ENCODE measurements at places on chromosomes 5 and 9. TPM values are rescaled to one million over a fixed set of nuclear protein-coding genes. Genes with fewer than 3 reads are reported as not detected.
A peak's percentile ranks its signal among the peaks of the same experiment; 100 is the strongest.

The BRIX1 gene
- 90.4 TPM for total RNA-seq

The C9orf43 gene
- 0.20 TPM for total RNA-seq

The RASEF gene
- 0.14 TPM for total RNA-seq

The F12 gene
- total RNA-seq: 8.5 TPM

The GNAQ gene
- total RNA-seq: 12.0 TPM

The HRH2 gene
- total RNA-seq: 4.1 TPM

The GABBR2 gene
- 1.9 TPM for total RNA-seq

The TNFSF8 gene
- not detected for total RNA-seq

The AMBP gene
- 0.30 TPM for total RNA-seq

DNA sequence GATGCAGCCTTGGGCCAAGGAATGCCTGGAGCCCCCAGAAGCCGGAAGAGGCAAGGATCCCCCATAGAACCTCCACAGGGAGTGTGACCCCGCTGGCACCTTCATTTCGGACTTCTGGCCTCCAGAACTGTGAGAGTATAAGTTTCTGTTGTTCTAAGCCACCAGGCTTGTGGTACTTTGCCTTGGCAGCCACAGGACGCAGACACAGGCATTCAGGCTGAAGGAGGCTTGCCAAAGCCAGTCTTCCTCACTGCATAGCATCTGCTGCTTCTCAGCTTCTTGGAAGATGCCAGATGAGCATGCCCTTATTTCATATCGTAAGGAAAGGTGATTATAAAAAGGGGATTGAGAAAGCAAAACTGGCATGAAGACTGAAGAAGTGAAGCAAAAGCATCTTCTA lies 61.1 kb upstream of the TAS2R1 start:
- DNase-seq: no peak

GRCh38 chr9:86943201-86944113 lies 3.8 kb downstream of the GAS1 start:
- no peak for DNase-seq

- no peak for DNase-seq
Measured at GRCh38 chr5:178201927-178202235, 2.5 kb upstream of the HNRNPAB start.

GRCh38 chr9:135976944-135977343 lies 15.8 kb upstream of the UBAC1 start:
- DNase-seq: no peak

- DNase-seq: no peak
Measured at GRCh38 chr5:115450741-115451140, 93.8 kb downstream of the FEM1C start.

- DNase-seq: no peak
Measured at GRCh38 chr9:122897969-122898368, 7.2 kb downstream of the RC3H2 start.

DNA sequence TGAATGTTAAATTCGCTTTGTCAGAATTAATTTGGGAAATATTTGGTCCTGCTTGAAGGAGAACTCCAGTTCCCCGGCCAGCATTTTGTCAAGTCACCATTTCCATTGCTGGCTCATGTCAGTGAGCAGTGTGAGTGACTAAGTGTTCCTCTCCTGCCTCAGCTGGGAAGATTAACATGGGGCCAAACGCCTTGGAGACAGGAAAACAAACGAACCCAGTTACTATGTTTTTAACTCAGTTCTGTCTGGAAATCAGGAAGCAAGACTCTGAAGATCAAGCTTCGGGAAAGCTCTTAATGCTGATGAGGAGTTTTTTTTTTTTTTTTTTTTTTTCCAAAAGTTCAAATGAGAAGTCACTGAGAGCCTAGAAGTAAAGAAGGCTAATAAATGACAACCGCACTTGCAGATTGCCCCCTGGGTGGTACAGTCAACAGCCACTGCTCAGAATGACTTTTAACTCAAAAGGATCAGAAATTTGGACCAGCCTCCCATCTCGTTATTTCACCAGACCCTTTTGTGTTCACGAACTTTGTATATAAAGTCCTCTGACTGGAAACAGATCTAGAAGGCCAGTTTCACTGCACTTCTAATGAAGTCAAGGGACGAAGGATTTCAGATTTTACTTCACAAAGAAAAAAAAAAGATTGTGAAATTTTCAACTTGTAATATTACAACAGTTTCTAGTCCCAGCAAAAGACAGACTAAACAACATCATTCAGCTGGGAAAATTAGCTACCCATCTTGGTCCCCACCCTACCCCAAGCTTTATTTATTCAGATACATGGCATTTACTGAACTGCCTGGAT lies 121.3 kb downstream of the LHFPL2 start:
- peak; percentile 92 for DNase-seq

DNA sequence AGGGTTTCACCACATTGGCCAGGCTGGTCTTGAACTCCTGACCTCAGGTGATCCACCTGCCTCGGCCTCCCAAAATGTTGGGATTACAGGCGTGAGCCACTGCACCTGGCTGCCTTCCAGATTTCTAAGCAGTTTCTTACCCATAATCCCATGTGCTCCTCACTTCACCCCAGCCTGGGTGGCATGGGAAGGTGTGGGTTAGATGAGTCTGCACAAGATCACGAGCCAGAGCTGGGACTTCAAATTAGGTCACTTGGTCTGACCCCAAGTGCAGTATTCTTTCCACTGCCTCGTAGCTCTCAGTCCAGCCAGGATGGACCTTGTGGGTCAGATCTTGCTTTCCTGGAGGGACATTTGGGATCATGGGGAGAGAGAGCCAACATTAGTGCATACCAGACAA lies 37.5 kb upstream of the STRBP start:
- DNase-seq: no peak

DNA sequence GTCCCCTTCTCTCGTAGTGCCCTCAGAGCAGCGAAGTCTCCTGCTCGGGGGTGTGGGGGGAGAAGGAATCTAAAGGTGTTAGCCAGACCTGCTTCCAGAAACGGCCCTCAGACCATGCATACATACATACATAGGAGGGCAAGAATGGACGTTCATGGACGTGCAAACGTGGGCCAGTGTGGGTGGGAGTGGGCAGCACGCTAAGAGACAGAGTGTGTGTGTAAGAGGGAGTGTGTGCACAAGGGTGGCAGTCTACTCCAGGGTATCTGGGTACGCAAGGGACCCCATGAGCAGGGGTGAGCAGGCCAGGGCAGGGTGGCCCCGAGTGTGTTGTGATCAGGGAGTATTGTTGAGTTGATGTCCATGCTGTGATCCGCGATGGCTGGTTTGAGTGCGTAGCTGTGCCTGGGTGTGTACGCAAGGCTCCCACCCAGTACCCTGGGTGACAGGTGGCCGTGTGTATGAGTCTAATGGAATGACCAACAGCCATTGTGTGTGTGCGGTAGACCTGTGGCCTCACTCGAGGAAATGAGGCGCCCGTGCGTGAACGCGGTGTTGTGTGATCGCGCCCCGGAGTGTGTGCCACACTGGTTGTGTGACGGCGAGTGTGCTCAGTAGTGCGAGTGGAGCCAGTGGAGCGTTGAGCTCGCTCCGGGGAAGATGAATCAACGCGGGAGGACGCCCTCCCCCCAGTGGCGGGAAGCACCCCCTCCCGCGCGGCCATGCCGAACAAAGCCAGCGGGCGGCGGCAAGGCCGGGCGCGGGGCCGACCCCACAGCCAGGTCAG lies 826 bp downstream of the GPRIN1 start:
- no peak for DNase-seq

DNA sequence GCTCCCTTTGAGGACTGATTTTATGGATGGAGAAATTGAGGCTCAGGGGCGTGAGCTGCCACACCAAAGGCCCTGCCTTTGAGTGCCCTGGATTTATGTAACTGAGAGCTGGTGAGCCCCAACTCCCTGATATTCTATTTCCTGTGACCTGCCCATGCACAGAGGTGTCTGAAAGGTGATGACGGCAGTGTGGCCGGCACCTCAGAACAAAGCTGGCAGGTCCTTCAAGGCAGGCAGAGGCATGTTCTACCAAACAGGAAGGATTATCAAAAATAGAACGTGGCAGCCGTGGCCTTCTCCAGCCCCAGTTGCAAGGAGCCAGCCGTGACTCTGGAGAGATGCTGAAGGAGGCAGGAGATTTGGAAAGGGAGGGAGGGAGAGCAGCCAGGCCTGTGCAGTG lies 36.2 kb downstream of the INSYN2B start:
- DNase-seq: no peak

GRCh38 chr9:21523021-21524014 lies 41.2 kb upstream of the IFNE start:
- DNase-seq: no peak

GRCh38 chr5:19042106-19042505 lies 945.9 kb downstream of the CDH18 start:
- DNase-seq: no peak

DNA sequence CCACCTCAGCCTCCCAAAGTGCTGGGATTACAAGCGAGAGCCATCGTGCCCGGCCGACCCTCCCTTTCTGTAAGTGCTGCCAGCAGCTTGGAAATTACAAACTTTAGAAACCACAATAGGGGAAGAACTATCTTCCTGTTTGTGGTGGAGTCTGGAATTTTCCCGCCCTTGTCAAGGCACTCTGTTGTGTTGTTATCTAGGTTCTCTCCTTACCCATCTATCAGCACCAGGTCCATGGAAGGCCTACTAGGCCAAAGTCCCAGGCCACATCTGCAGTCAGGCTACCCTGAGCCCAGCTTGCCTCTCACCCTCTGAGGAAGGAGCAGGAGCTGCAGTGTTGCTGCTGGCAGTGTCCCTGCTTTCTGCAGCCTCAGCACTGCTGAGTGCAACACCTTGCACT lies 214.9 kb downstream of the MCTP1 start:
- peak; percentile 12 for DNase-seq

GRCh38 chr5:176675676-176676360 lies 28.5 kb downstream of the TSPAN17 start:
- DNase-seq: peak; percentile 44

DNA sequence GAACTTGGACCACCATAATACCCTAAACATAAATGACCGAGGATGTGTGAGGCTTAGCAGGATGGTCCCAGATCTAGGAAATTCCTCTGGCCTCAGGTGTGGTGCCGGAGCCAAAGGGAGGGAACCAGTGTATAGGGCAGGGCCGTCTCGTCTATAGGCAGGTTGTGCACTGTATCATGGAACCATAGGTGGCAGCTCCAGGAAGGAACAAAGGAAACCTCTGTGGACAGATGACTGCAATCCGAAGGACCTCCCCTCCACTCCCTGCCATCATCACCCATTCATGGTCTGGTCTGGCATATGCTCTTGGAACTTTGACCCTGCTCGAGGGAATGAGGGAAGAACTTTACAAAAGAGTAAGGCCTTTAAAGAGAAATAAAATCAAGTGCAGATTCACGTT lies 2.9 kb upstream of the MACIR start:
- DNase-seq: no peak

GRCh38 chr5:177557041-177557647 lies 2.8 kb upstream of the FAM193B start:
- DNase-seq: peak; percentile 43

DNA sequence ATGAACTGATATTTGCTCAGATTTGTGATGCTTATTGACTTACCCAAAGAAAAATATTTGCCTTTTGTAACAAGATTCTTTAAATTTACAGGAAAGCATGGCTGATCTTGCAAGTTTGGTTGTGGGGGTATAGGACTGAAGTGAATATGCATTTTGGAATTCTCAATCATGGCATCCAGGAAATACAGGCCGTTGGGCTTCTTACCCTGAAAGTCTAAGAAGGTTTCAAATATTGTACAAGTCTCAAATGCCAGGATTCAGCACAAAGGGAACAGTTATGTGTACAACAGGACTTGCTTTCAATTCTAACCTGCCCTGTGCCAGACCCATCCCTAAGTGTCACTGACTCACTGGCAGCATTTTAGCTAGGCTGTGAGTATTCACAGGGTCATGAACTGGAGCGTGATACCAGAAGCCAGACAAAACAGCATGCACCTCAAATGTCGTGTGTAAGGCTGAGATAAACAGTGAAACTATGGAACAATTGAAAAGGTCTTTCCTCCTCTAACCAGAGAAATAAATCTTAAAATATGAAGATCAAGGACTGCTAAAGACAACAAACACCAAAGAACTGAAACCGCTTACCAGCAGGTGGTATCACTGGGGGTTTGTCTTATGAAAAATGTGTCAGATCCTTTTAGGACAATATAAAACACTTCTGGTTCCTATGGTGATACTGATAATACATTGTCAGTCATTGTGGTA lies 168.6 kb upstream of the RGMB start:
- DNase-seq: no peak

- DNase-seq: no peak
Measured at GRCh38 chr9:87109851-87110250, 162.5 kb upstream of the GAS1 start.

DNA sequence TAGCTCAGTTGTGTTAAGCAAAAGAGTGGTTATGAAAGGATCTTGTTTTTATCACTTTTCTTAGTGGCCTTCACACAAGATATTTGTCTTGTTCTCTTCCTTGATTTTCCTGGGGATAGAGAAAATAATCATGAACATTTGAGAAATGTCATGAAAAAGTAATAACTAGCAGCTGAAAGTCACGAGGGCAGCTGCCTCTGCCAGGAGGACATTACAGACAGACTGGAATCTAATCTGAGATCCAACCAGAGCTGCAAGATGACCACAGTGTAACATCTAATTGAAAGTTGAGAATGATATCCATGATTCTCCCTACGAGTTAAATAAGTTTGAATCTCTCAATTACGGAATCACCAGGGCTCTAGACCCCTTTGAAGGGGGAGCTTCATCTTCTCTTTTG lies 274.9 kb downstream of the ARHGAP26 start:
- DNase-seq: no peak

DNA sequence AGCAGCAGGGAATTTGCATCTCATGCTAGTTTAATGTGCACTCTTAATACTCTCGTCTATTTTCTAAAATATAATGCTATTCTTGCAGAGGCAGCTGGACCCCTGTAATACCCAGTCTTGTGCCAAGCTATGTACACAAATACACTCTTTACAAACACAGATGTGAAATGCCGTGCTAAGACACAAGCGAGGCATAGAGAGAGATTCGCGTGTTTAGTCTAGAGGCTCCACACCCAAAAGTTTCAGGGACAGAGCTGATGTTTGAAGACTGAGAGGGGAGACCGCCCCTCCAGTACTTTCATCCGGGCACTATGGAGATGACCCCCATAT lies 1.2 kb downstream of the DPYSL3 start:
- no peak for DNase-seq

GRCh38 chr5:104952876-104953275 lies 1390.3 kb upstream of the NUDT12 start:
- DNase-seq: no peak

- DNase-seq: peak; percentile 99
Measured at GRCh38 chr5:10555277-10555684, 8.6 kb upstream of the ANKRD33B start.

GRCh38 chr9:96654450-96655197 lies 493 bp downstream of the PRXL2C start:
- peak; percentile 69 for DNase-seq

- no peak for DNase-seq
Measured at GRCh38 chr5:14341571-14342230, 198.6 kb downstream of the TRIO start.

- DNase-seq: no peak
Measured at GRCh38 chr5:171826132-171826531, 40.5 kb downstream of the SMIM23 start.

- DNase-seq: no peak
Measured at GRCh38 chr9:130320723-130321481, 55.3 kb downstream of the HMCN2 start.

- no peak for DNase-seq
Measured at GRCh38 chr9:92723299-92723625, 41.4 kb downstream of the BICD2 start.

GRCh38 chr9:6149315-6149714 lies 66.3 kb upstream of the IL33 start:
- DNase-seq: no peak

All from HT1080 (cell line).